Glomerular endothelial cell (primary cell): ENCODE measurements at places on chromosomes 1 and 21. TPM values are rescaled to one million over a fixed set of nuclear protein-coding genes. Genes with fewer than 3 reads are reported as not detected.

The CD2 gene
- not detected in 2 replicates for total RNA-seq

The OR2L8 gene
- total RNA-seq = not detected in 2 replicates

The PRXL2B gene
- total RNA-seq = 44.7 and 47.3 TPM in 2 replicates

The JAM2 gene
- total RNA-seq = 8.0 and 8.5 TPM in 2 replicates

The ETV3L gene
- not detected in 2 replicates for total RNA-seq

The ADAMTS4 gene
- 16.6 and 23.8 TPM in 2 replicates for total RNA-seq

The OR2T35 gene
- not detected in 2 replicates for total RNA-seq

The FAM72B gene
- 0.29 and 1.2 TPM in 2 replicates for total RNA-seq

The SLAMF1 gene
- not detected in 2 replicates for total RNA-seq

The COL24A1 gene
- under 0.01 and 0.06 TPM in 2 replicates for total RNA-seq

The HMCN1 gene
- total RNA-seq = 1.3 and 9.2 TPM in 2 replicates

The CFHR4 gene
- total RNA-seq = not detected in 2 replicates

The MYBPHL gene
- not detected in 2 replicates for total RNA-seq

The AKR1A1 gene
- 123 and 133 TPM in 2 replicates for total RNA-seq

The S100A7 gene
- not detected in 2 replicates for total RNA-seq

The PCSK9 gene
- 0.97 and 2.6 TPM in 2 replicates for total RNA-seq

The PRKAA2 gene
- 1.3 and 1.8 TPM in 2 replicates for total RNA-seq

The PFDN2 gene
- 63.0 and 78.2 TPM in 2 replicates for total RNA-seq

The FLG2 gene
- total RNA-seq = not detected in 2 replicates

The RCC1 gene
- 33.3 and 34.7 TPM in 2 replicates for total RNA-seq

The DMRTA2 gene
- not detected in 2 replicates for total RNA-seq

The CACNA1E gene
- total RNA-seq = not detected in 2 replicates

The TMEM51 gene
- 36.6 and 46.2 TPM in 2 replicates for total RNA-seq

The MFSD2A gene
- 4.4 and 6.9 TPM in 2 replicates for total RNA-seq

The MMEL1 gene
- total RNA-seq = 0.15 and 0.93 TPM in 2 replicates

The MAP3K7CL gene
- total RNA-seq = 7.9 and 9.9 TPM in 2 replicates

The ADAMTSL4 gene
- total RNA-seq = 1.3 and 2.6 TPM in 2 replicates
